ENCODE measurements at places on chromosomes 2 and 18.

- no peak for DNase-seq
Measured at GRCh38 chr18:45833846-45834245, 8.4 kb downstream of the SIGLEC15 start.

GRCh38 chr2:60271131-60271530, 282.3 kb downstream of the BCL11A start:
- DNase-seq = no peak

- DNase-seq = no peak
Measured at GRCh38 chr18:50776383-50776782, 43.4 kb downstream of the MRO start.

- no peak for DNase-seq
Measured at GRCh38 chr2:189426886-189427285, 14.4 kb upstream of the WDR75 start.

DNA sequence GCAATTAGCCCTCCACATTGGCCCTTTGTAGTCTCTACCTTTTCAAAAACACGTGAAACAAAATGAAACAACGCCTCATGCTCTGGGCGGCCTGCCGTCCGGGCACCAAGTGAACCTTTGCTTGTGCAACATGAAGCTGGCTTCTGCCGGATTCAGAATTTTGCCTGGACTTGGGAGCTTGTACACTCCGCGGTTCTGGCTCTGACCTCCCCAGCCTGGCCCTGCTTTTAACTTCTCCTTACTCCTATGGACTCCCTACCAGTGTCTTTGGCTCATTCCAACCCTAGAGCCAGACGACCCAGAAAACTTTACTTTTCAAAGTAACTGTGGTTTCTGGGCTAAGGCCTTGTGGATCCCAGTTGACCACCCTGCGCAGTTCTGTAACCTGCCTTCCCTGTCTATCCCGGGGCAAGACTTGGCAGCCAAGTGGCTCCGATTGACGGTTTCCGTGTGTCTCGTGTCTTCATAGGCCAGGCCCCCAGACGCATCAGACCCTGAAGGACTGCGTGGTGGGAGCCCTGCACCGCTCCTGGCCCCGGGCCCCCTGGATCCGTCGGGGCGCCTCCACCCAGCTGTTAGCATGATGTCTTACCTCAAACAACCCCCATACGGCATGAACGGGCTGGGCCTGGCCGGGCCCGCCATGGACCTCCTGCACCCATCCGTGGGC, 1.9 kb downstream of the OTX1 start:
- DNase-seq = no peak

DNA sequence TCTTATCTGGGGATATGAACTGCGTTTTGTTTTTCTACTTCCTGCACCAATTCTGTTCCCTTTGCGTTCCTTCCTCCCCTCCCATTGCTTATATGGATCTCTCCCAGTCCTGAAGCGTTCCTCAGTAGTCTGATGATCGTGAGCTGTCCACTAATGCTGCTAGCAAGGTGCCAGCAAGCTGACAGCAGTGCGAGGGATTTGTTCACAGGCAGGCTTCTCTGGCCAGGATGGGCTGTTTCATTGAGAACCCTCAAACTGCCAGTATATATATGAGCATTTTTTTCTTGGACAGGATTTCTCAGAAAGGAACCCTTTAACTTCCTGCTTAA, 40.1 kb downstream of the GTF3C3 start:
- DNase-seq = no peak

GRCh38 chr2:226913641-226914040, 77.8 kb downstream of the RHBDD1 start:
- DNase-seq = no peak

GRCh38 chr2:229562472-229563127, 151.8 kb downstream of the DNER start:
- DNase-seq = no peak

DNA sequence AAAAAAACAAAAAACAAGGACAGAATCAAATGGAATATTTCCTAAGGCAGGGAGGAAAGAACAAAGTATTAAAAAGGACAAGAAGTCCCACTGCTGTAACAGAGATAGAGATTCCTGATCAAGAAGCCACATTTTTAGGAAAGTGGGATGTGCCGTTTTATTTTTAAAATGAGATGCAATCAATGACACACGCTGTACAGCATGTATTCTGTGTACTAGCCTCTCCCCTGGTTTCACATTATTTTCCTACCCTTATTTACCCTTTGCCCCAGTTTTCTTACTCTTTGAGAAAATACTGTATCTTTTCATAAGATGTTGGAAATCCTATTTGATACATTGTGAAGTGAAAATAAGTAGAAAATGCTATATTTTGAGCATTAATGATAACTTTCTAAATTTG, 45.8 kb downstream of the E2F6 start:
- DNase-seq = no peak

DNA sequence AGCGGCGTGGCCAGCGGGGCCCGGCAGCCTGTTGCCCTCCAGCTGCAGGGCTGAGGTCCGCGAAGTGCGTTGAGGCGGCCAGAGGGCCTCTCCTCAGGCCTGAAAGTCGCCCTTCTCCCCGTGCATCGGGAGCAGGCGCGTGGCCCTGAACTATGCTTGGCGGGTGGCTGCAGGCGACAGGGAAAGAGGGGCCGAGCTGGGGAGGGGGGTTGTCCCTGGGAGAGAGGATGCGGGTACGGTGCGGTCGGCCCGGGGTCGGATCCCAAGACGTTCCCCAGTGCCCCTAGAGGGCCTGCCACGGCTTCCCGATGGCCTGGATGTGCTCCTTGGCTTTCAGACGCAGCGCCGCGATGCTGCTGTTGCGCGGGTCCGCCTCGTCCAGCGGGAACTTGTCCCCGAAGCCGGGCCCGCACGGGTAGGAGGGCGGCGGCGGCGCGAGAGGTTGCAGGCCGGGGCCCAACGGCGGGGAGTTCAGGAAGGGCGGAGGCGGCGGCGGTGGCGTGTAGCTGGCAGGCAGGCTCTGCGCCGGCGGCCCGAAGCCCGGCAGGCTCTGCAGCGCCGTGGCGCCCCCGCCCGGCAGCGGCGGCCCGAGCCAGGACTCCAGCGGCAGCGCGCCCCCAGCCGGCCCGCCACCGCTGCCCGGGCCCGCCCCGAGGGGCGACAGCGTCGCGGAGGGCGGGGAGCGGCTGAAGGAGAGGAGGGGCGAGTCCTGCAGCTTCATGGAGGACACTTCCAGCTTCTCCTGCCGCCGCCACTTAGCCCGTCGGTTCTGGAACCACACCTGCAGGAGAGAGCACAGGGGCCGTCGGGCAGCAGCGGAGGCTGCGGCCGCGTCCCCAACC, 4.3 kb downstream of the RAX start:
- no peak for DNase-seq

DNA sequence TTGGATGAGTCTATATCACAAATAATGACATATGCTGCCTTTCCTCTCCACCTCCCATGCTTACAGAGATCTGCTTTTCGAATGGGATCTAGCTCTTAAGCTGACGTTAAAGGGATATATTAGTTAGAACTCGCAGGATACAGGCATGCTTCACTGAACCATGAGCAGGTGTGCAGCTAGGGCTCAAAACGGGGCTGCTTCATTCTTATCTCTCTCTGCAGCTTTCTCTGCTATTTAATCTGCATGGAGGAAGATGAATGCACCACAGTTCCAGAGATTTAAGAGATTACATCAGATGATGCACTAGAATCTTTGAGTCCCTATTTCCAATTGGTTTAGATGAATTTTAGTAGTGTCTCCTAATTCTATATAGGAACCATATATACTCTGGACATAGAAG, 327.0 kb downstream of the RAD51AP2 start:
- DNase-seq = no peak

DNA sequence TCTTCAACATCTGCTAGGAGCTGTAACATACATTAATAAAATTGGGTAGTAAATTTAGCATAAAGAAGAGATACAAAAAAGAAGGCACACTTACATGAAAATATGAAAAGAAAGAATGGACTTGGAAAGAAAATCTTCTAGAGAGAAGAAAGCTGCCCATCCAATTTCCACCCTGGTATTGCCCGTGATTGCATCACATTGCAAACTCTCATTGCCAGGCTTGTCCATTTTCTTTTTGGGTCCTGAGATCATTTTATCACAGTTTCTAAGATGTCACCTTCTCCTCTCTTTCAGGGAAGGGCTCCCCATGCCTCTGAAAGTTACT, 321.5 kb downstream of the RND3 start:
- DNase-seq = no peak

DNA sequence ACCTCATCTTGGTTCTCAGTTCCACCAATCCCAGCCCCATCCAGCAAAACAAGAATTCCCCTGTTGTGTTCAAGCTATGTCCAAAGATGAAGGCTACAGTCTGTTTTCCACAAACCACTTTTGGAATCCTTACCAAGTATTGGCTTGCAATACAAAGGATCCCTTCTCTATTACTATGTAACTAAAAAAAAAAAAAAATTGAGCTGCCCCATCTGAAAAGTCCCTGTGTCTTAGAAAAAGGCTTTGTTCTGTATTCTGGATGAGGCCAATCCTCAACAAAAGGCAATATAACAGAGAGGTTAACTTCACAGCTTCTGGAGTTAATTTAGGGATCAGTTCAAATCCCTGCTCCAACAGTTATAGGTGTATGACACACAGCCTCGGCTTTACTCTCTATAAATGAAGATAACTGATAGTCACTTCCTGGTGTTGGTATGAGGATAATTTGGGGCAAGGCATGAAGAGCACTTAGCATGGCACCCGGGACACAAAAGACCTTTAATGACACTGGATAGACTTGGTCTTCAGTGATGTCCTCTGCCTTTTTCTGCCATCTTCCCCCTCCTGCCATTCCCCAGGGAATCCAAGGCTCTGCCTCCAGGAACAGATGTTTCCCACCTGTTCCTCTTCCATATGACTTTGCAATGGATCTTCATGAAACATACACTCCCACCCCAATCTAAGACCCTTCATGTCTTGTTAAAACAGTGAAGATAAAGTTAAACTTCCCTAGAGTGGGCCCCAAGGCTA, 61.2 kb upstream of the ATL2 start:
- no peak for DNase-seq

DNA sequence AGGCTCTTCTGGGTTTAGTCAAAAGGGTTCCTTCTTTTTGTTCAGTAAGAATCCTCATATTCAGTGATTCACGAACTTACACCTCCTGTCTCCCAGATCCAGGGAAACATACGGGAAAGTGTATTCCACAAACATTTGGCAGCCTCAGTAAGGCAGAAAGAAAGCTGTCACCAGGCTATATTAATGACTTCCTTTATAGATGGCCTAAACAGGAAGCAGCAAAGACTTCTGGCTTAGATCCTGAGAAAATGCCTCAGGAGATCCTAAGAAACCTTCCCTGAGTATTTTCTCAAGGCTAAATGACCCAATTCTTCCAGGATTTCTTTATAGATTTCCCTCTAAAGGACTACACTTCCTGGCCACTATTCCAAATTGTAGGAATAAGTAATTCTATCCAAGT, 1995.5 kb upstream of the CELF4 start:
- no peak for DNase-seq

All from right renal pelvis (tissue), 4 donors.